Erythroblast (primary cell): ENCODE measurements at places on chromosomes 2 and 18.
A peak's percentile ranks its signal among the peaks of the same experiment; 100 is the strongest.

- DNase-seq = no peak
Measured at GRCh38 chr2:60459851-60460250, 93.6 kb downstream of the BCL11A start.

DNA sequence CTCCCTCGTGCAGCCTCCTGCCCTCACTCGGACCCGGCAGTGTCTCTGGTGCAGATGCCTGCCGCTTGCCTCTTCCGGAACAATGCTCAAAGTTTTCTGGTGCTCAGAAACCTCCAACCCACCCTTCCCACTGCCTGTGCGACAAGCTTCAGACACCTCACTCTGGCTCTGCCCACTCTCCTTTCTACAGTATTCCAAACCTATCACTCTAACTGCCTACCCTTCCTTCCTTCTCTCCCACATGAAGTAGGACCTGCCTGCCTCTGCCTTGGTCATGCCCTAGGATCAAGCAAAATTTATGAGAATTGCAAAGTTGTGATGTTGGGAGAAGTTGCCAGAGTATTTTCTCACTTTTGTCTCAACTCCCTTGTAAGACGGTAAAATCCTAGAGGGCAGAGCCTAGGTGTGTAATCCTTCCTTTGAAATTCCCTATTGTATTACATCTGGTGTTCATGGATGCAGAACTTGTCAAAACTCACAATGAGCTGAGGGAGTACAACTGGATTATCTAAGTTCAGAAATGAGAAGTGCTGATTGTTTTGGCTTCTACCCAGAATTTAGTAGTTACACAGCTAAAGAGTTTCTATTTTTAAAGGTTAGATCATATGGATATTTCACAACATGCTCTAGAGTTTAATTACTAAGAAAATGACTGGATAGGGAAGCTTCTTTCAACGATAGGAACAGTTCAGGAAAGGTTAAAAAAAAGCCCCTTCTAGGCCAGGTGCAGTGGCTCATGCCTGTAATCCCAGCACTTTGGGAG is 7.2 kb downstream of the NPC1 start:
- no peak for DNase-seq

- DNase-seq = peak; percentile 91
Measured at GRCh38 chr2:24009680-24010476, at the start of gene MFSD2B. Gene MFSD2B (plus strand): TSS chr2:24010085. CDS start chr2:24010097, 12 bp downstream.

DNA sequence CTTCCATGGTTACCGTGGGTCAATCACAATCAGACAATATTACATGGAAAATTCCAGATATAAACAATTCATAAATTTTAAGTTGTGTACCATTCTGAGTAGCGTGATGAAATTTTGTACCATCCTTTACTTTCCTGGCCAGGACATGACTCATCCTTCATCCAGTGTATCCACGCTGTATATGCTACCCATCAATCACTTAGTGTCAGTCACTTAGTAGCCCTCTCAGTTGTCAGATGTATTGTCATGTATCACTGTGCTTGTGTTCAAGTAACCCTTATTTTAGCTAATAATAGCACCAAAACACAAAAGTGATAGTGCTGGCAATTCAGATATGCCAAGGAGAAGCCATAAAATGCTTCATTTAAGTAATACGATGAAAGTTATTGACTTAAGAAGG is 282.6 kb downstream of the CPS1 start:
- no peak for DNase-seq

GRCh38 chr2:69731147-69731970 is 10.6 kb upstream of the ANXA4 start:
- no peak for DNase-seq
